Frontal cortex (tissue), 4 donors: ENCODE measurements at places on chromosomes 5 and 9. TPM values are rescaled to one million over a fixed set of nuclear protein-coding genes. Genes with fewer than 3 reads are reported as not detected.

GRCh38 chr5:100838048-100838473 lies 65.0 kb downstream of the ST8SIA4 start:
- no peak for DNase-seq

Gene NMUR2
- not detected for total RNA-seq

DNA sequence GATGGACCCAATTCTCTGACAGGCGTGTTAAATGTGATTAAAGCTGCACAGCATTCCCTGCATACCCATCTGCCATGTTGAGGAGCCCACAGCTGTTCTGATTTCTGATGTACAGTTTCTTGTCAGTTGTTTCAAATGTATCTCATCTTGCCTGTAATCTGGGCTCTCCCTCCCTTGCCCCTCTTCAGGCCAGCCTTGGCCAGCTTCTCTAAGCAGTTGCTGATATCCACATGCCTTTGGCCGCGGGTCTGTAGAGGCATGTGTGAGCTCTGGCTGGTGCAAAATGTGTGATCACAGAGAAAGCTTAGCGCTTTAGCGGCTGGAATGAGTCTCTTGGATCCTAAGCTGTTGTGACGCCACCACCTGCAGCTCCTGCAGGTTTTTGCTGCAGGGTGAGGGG lies 332.0 kb downstream of the MLLT3 start:
- DNase-seq = no peak

DNA sequence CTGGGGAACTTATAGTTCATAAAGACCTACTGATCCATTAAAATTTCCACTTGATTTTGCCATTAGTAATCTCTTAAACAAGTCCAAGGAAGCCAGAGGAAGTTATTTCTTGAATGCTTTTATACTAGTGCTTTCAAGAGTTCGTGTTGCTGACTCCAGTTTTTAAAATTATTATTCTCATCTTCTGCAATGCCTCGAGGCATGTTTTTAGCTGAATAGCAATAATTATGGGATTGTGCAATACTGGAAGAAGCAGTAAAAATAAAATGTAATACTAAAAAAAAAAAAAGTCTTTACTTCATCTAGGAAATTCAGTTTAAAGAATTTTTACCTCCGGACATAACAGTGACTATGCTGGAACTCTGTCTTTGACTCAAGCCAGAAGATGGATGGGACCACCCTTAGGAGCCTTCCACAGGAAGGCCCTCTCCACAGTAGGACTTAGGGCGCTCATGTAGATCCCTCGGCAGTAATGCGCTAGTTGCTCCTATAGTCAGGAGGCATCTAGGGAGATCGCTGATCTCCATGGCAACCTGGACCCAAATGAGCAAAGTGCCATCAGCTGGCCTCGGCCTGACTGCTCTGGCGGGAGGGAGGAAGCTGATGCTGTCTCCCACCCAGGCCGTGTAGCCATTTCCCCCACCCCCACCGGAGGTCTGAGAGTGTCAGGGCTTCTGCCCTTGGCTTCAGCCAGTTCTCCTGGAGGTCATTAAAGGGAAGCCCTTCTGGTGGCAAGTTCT lies 56.7 kb downstream of the DAPK1 start:
- DNase-seq = no peak

Gene INSL6
- total RNA-seq = not detected

GRCh38 chr9:129649726-129650679 lies 8.1 kb upstream of the ASB6 start:
- no peak for DNase-seq

Gene DBH
- total RNA-seq = under 0.01 TPM

GRCh38 chr5:64971990-64972389 lies 203.3 kb downstream of the CWC27 start:
- no peak for DNase-seq

Gene PIP5KL1
- 6.1 TPM for total RNA-seq

DNA sequence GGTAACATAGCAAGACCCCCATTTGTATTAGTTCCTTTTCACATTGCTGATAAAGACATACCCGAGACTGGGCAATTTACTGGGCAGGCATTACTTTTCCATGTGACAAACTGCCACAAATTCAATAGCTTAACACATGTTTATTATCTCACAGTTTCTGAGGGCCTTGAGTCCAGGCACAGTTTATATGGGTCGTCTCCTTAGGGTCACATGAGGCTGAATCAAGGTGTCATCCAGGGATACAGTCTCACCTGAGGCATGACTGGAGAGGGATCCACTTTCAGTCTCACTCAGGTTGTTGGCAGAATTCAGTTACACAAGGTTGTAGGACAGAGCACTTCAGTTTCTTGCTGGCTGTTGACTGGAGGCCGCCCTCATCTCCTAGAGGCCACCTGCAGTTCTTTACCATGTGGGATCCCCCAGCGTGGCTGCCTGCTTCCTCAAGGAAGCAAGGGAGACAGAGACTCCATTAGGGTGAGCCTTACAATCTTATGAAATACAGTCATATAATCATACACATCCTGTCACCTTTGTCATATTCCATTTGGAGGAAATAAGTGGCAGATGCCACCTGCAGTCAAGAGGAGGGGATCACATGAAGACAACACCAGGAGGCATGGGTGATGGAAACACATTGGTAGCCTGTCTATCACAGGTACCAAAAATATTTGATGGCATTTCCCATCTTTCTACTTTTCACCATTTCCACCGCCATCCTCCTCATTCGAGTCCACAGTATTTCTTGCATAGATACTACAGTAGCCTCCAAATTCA lies 15.1 kb upstream of the ERAP1 start:
- no peak for DNase-seq

GRCh38 chr9:102700936-102701335 lies 294.2 kb upstream of the CYLC2 start:
- DNase-seq = no peak

Gene PLAC8L1
- total RNA-seq = 0.82 TPM

Gene IL9
- not detected for total RNA-seq

Gene RNF130
- 56.7 TPM for total RNA-seq

Gene ZFP62
- 57.5 TPM for total RNA-seq

Gene OMD
- 3.7 TPM for total RNA-seq

DNA sequence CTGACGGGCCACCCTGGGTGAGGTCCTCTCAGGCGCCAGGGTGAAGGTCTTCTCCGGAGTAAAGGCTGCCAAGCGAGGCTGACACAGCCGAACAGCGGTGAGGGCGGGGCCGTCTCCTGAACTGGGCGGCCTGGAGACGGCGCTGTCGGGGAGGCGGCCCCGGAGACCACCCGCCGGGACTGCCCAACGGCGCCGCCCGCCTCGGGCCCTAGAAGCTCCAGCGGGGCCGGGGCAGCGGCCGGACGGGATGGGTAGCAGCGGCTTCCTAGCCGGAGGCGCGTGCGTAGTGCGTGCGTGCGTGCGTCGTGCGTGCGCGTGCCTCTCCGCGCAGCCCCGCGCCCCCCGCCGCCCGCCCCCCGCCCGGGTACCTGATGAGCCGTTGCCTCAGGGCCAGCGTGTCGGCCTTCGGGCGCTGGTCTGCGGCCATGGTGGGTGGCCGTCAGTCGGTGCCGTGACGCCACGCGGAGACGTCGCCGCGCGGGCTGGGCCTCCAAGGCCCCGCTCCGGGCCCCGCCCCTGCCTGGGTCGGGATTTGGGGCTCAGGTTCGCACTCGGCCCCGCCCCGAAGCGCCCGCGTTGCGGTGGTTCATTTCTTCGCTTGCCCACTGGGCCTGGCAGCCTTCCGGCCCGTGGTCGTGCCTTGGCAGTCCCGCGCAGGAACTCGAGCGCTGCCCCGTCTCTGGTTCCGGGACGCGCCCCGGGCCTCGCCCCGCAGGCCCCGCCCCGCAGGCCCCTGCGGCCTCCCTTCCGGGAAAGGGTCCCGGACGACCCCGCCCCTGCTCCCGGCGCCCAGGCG lies at the start of gene PHYKPL:
PHYKPL (minus strand) TSS at position 679 of the 796 bp plus-strand sequence; CDS start at position 427, 252 bp downstream.
- DNase-seq = peak; percentile 77

Gene SLCO4C1
- 0.82 TPM for total RNA-seq

Gene SAXO1
- total RNA-seq = not detected
